ENCODE measurements at places on chromosomes 4 and X.

DNA sequence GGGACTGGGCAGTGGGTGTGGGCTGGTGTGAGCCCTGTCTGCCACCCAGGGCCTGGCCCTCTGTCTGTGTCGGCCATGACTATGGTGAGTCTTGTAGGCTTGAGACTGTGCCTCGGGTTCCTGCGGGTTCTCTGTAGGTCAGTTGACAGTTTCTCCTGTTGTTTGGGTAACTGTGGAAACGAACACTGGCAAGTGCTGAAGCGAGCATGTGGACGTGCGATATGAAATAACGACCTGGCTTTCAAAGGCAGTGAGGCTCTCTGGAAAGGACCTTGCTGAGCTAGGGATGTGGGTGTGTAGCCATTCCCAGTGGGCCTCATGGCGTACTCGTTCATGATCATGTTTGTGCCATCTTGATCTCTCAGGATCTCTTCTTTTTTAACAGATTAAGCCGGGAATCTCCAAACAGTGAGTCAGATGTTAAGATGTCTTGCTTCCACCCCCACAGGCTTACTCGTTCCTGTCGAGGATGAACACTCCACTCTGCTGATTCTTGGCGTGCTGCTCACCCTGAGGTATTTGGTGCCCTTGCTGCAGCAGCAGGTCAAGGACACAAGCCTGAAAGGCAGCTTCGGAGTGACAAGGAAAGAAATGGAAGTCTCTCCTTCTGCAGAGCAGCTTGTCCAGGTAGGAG, 41.3 kb downstream of the HTT start:
- no peak for DNase-seq

- no peak for DNase-seq
Observed at GRCh38 chr4:41425650-41426049, 112.3 kb upstream of the LIMCH1 start.

DNA sequence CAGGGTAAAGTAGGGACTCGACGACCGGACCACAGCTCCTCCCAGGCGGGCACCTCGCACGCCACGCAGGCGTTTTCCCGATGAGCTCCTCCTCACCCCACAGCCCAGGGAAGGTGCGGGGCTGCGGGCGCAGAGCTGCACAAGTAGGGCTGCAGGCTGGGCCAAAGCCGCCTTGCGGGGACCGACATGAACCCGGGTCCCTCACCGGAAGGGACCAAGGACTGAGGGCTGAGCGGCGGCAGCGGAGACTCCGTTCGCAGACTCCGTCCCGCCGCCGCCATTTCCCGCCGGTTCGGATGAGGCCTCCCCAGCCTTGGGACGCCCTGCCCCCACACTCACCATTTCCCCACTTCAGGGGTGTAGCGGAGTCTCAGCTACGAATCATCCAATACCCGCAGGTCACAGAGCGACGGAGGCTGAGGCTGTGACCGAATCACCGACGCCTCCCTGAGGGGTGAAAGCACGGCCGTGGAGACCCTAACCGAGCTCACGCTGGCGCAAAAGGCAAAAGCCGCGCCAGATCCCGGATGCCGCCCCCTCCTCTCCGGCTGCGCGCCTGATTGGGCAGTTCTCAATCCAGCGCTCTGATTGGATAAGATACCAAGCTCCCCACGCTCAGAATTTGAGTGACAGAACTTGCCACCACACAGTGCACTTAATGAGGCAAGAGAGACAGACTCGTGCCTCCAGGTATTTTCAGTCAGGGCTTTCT, at the start of gene ZNF732:
ZNF732 (minus strand) TSS at position 506 of the 712 bp plus-strand sequence; CDS start at position 342, 164 bp downstream.
- DNase-seq: no peak

DNA sequence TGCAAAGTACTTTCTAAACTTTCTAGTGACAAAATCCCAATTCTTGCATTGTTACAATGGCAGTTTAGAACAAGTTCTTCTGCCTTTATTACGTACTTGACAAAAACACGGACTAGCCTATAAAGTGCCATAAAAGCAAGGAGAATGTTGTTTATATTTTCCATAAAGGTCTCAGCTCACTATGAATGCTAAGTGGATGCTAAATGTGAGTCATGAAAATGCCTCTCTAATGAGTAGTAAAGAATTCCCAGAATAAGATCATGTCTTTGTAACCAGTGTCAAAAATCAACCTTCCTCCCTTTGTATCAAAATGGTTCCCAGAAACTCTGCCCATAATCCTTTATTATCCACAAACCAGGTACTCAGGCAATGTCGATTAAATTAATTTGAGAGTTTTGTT, 539.8 kb upstream of the SLIT2 start:
- DNase-seq: no peak

- no peak for DNase-seq
Observed at GRCh38 chr4:169902658-169903345, 123.4 kb downstream of the MFAP3L start.

DNA sequence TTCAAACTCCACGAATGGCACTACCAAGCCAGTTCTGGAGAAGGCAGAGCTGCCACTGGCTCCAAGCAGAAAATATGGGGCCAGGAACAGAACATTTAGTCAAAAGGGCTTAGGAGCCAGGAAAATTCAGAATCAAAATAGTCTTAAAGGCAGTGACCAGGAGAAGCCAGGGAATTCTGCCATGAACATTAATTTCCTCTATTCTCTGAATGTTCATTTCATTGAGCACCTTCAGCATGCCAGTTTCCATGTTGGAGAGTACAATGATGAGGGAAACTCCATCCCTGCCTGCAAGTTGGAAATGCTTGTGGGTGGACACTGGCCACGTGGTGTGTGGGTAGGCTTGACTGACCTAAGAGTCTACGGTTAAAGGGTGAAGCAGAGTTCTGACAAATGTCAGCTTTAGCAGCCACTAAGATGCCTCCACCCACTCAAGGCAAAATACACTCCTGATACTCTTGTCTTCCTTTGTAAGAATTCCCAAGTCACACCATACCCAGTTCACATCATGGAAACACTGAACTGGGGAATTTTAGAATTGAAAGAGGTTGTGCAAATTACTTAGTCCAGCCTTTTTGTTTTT, 190.1 kb upstream of the C1QTNF7 start:
- no peak for DNase-seq

- DNase-seq: no peak
Observed at GRCh38 chr4:121792966-121793365, 8.2 kb upstream of the EXOSC9 start.

- no peak for DNase-seq
Observed at GRCh38 chrX:45758738-45759397, 558.2 kb upstream of the DIPK2B start.

DNA sequence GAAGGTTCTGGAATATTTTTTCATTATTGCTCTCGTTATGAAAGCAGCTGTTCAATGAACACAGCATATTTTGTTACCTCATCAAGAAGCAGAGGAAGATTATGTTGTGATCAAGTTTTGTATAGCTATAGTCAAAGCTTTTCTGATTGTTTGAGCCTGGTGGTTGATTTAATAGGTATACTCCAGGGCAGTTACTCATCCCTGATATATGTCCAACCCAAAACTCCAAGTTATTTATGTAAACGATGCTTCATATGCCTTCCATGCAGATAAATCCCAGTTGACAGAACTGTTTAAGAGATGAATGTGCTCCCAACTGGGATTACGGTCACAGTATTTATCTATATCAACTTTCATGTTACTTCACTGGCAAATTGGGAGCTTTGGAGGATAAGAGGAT, 19.1 kb downstream of the NAA11 start:
- no peak for DNase-seq

DNA sequence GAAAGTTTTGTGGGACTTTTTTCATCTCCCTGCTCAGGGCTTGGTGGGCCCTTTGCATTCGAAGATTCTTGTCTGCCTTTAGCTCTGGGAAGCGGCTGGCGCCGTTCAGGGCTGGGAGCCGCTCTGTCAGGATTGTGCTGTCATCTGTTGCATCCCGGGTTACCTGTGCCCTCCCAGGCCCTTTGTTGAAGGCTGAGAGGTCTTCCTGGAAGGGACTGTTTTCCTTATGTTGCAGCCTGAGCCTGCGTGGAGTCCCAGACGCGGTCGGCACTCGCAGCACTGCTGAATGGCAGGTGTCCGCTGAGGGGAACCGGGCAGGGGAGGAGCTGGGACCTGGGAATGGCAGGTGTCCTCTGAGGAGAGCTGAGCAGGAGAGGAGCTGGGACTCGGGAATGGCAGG, 15.9 kb downstream of the RGS12 start:
- no peak for DNase-seq

GRCh38 chr4:165388756-165389155, 9.9 kb downstream of the CPE start:
- DNase-seq: no peak

GRCh38 chrX:5936438-5936837, 292.2 kb downstream of the NLGN4X start:
- no peak for DNase-seq

GRCh38 chr4:20572976-20573375, 127.3 kb upstream of the PACRGL start:
- no peak for DNase-seq

- peak; percentile 8 for DNase-seq
Observed at GRCh38 chr4:71186566-71187403, 152.0 kb upstream of the SLC4A4 start.

GRCh38 chr4:53531585-53532224, 59.6 kb downstream of the LNX1 start:
- no peak for DNase-seq

GRCh38 chr4:54320826-54321685, 92.0 kb downstream of the PDGFRA start:
- no peak for DNase-seq

DNA sequence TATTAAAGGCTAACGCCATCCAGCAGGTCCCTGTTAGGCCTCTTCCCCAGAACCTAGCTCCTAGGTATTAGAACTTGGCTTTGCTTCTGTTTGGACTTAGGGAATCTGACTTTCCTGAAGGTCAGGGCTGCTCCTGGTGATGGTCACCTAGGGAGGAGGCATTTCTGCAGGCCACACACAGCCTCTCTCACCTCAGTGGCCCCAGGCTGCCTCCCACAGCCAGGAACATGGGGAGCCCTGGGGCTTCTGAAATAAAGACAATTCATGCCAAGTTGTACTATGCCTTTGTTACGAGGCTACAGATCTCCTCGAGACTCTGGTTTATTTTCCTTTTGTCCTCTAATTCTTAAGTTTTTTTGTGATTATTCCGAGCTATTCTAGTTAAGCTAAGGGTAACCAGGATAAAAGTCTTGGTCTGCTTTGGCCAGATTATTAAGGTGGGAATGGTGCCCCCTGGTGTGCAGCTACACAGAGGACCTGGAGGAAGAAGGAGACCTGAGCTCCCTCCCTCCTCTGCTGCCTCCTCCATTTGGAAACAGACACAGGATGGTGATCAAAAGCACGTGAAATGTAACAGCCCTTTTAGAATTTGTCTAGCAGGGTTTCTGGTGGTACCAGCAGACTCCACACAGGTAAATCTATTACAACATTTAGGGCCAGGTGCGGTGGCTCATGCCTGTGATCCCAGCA, 131.0 kb downstream of the DCLK2 start:
- DNase-seq: no peak

- no peak for DNase-seq
Observed at GRCh38 chr4:62415256-62415655, 1215.1 kb downstream of the ADGRL3 start.

- no peak for DNase-seq
Observed at GRCh38 chrX:10041383-10041782, 74.2 kb downstream of the CLDN34 start.

GRCh38 chr4:125590158-125590557, 275.4 kb downstream of the FAT4 start:
- DNase-seq: no peak

DNA sequence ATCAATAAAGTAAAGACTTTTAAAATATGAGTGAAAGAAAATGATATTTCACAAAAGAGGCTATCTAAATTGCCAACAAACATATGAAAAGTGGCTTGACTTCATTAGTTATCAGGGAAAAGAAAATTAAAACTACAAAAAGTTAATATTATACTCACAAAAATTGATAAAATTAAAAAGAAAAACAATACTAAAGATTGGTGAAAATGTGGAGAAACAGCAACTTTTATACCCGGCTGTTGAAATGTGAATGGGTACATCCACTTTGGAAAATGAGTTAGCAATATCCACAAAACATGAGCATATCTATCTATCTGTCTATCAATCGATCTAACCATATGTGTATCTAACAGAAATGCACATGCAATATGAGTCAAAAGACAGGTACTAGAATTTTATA, 122.3 kb downstream of the ANAPC10 start:
- DNase-seq: no peak

DNA sequence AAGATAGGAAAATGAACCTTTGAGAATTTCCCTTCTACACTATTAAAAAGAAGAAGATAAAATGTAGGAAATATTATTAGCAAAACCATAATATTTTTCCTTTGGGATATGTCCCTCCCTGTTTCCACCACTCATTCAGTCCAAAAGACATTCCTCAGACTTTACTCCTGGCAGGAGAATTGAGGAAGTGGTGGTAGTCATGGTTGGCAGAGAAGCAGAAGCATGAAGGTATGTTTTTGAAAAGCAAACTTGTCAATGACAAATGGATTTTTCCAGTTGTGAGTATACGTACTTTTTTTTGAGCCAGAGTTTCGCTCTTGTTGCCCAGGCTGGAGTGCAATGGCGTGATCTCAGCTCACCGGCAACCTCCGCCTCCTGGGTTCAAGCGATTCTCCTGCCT, 13.7 kb downstream of the STAG2 start:
- DNase-seq: no peak

DNA sequence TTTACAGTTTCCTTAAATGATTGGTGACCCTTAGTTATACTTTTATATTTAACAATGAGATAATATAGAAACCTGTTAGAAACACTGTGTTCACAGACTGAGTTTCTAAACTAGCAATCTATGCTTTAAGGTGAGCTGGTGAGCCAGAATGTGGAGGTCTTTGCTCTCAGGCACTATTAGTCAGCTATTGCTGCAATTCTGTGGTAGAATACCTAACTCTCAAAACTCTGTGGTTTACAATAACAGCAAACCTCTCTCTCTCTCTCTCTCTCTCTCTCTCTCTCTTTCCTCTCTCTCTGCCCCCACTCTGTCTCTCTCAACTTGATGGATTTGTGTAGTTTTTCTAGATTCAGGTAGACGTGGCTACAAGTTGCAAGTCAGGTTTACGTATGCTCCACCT, 17.6 kb upstream of the LCORL start:
- no peak for DNase-seq

GRCh38 chr4:45317276-45317675, 590.9 kb upstream of the GNPDA2 start:
- no peak for DNase-seq

DNA sequence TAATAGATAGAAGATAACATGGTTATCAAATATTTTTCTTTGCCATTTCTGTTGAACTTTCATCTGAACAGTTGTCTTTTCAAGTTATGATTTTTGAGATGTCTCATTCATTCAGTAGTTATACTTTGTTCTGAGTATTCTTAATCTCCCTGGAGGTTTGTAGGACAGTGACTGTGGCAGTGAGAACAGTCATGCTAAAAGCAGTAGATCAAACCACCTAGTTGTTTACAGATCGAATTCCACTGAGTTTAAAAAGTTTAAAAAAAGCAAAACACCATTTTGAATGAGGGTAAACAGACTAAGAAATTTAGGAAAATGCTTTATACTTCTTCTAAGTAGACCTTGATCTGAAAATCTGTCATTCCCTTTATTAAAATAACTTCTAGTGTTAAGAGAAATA, 107.2 kb downstream of the CEP135 start:
- DNase-seq: no peak

Measured in stimulated activated CD8-positive, alpha-beta memory T cell treated with anti-CD3 and anti-CD28 coated beads, Interleukin-7, amount 100 ng/mL, for 24 hours (primary cell).